ENCODE measurements at places on chromosomes 1 and 21.

DNA sequence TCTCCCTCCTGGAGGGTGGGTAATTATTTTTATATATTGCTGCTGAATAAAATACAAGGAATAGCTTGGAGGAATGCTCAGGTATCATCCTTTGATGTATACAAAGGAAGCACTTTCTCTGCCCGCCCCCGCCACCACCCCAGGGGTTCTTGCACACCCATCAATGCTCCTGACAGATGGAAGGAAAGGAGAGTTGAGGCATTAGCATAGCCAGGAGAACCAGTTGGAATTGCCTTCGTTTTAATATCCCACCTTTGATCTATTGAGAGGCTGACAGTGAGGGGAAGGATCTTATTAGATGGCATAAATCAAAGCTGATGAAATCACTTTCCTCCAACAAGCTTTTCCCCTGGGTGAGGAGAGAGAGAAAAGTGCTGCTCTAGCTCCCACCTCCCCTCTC lies 71.1 kb downstream of the LGR6 start:
- DNase-seq: no peak

DNA sequence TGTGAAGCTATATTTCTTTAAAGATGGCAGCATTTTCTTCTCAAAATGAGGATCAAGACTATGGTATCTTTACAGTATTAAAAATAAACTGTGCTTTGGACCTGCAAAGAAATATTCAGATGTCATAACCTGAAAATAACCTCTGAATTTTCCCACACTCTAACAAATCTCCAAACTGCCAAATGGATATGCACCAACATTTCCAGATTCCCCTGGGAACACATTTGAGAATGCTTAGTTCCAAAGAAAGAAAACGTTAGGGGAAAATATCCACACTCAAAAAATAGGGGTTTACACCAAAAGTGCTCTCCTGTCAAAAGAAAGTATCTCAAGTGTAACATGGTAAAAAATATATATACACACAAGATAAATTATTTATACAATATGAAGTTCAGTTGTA lies 69.1 kb upstream of the ARHGAP29 start:
- DNase-seq: no peak

DNA sequence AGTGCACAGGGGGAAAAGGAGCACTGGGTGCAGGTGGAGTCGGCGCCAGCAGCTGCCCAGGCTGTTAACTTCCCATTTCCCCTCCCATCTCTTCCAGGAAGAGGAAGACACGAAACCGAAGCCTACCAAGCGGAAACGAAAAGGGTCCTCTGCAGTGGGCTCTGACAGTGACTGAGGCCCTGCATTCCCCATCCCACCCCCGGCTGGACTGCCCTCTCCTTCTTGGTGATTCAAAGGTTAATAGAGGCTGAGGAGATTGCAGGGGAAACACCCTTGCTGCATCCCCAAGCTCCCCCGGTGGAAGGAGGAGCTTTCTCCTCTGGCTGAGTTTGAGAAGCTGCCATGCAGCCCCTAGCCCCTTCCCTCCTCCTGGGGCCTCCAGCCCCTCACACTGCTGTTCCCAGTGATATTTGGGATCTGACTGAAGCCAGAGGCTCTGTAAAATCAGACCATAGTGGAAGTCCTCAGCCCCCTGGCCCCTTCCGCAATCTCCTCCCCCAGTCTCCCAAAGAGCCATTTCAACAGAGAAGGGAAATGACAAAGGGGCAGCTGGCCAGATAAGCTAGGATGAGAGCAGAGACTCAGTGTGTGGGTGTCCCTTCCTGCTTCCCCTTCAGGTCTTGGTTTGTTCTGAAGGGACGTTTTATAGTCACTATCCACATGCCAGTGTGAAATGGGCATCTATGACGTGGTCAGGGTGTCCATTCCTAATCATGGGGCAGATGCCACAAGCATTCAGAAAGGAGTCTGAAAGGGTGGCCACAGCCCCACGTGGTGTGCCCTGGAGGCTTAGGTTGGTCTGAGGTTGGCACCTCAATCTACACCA lies 1.9 kb upstream of the SLC27A3 start:
- no peak for DNase-seq

DNA sequence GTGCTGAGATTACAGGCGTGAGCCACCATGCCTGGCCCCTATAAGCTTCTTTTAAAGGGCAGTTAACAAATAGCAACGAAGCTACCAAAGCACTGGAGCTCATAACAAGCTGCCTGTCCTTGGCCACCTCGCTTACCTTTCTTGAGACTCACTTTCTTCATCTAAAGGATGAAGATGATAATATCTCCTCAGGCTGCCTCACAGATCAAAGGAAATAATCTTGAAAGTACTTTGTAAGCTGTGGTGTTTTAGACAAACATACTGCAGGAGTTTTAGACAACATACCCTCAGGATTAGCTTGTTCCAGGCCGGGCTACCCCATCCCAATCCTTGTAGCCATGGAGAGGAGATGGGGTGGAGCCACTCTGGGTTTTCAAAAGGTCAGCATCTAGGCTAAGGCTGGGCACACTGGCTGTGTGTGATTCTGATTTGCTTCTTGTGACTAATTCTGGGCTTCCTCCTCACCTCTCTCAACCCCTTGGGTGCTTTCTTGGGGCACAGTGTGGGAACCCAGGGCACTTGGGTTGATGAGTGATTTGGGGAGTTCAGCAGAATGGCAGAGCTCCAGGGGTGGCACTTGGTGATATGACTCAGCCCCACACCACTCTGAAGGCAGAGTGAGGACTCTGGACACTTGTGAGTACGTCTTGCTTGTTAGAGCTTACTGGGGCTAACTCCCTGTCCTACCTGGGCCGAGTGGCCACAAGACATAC lies 5.2 kb downstream of the GPR25 start:
- peak; percentile 53 for DNase-seq

DNA sequence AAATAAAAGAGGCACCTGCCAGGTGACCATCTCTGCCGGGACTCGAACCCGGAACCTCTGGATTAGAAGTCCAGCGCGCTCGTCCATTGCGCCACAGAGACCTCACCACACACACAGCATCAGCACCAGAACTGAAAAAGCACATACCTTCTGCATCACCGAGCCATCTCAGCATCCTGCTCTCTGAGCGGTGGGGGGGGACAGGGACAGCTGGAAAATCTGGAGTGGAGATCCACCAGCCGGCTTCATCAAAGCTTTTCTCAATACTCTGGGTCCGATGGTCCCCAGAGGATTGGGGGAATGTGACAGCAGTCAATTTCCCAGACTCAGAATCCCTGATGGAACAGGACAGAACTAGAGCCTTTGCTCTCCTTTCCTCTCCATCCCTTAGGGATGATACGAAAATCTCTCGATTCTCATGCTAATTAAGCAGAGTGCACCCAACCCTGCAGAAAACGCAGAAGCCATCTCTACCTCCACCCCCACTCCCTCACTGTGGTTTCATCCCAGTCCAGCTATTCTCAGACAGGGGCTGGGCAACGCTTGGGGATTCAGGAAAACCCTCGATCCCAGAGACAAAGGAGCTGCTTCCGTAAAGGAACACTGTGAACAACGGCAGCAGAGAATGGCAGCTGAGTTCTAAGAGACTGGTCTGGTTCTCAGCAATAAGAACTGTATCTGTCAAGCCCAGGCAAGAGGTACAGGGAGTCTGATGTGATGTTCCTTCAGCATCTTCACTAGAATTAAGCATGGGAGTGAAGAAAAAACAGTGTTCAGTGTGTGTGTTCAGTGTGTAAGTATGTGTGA lies 29.6 kb upstream of the CADM3 start:
- no peak for DNase-seq

- no peak for DNase-seq
Observed at GRCh38 chr1:155904261-155904660, 6.9 kb downstream of the RIT1 start.

GRCh38 chr1:212506666-212507065 lies 73.9 kb downstream of the NENF start:
- DNase-seq: no peak

- DNase-seq: no peak
Observed at GRCh38 chr1:59384443-59384842, 87.5 kb downstream of the FGGY start.

GRCh38 chr21:26826801-26827200 lies 18.4 kb downstream of the ADAMTS1 start:
- DNase-seq: no peak

DNA sequence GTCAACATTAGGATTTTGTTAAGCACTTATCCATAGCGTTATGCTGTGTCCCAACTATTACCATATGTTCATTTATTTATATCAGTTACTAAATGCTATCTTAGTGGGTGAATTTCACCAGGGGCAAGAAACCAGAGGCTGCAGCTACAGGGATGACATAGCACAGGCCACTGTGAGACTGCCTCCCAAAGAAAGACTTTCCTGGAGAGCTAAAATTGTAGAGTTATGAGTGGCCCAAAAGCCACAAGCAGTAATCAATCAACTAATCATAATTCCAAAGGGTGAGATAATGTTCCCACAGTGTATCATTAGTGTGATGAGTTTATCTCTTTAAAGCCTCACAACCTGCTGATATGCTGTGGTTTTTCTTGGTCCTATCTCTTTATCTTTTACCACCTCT lies 3.8 kb upstream of the TGFB2 start:
- DNase-seq: no peak

GRCh38 chr1:239308701-239309333 lies 77.6 kb upstream of the CHRM3 start:
- DNase-seq: no peak

GRCh38 chr1:93330617-93331016 lies 15.1 kb upstream of the DR1 start:
- DNase-seq: no peak
